SHP77 (cell line): ENCODE measurements at places on chromosomes 5 and 9.
A peak's percentile ranks its signal among the peaks of the same experiment; 100 is the strongest.

- DNase-seq, result no peak
Measured at GRCh38 chr9:37374892-37375291, 47.6 kb upstream of the GRHPR start.

- DNase-seq, result no peak
Measured at GRCh38 chr5:68455216-68455615, 239.7 kb downstream of the PIK3R1 start.

DNA sequence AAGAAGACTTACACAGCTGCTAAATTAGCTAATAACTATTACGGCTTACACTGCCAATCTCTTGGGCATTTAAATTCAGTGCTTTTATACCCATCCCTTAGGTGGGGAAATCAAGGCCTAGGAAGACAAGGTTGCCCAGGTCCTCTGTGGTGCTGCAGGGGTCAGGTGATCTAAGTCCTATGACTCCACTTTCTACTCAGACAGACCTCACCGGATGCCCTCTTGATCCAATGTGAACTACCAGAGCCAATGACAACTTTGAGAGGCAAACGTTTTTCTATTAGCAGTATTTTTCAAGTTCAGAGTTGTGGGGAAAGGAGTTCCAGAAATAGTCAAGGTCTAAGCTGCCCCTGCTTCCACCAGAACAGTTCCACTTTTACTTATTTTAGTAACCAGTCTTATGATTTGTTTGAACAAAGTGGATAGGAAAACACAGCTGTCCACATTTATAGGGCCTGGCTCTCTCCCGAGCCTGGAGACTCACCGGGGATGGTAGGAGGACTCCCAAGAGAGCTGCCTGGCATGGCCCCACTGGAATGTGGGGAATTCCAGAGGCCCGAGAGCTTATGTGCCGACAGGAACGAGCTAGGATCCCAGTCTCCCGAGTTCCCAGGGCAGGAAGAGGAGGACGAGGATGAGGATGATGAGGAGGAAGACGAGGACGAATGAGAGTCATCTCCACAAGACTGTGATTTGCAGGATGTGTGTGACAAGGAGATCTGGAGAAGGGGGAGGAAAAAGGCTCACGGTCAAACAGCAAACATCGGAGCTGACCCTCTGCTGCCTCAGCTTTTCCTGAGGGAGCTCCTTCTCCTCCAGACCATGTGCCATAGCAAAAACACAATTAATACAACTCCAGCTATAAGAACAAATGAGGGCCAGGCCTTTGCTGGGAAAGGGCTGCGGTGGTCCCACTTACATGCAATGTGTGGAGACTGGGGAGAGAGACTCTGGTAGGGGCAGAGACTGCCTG lies 16.7 kb downstream of the FAM193B start:
- no peak for DNase-seq

- no peak for DNase-seq
Measured at GRCh38 chr9:111668026-111668573, 6.7 kb downstream of the GNG10 start.

DNA sequence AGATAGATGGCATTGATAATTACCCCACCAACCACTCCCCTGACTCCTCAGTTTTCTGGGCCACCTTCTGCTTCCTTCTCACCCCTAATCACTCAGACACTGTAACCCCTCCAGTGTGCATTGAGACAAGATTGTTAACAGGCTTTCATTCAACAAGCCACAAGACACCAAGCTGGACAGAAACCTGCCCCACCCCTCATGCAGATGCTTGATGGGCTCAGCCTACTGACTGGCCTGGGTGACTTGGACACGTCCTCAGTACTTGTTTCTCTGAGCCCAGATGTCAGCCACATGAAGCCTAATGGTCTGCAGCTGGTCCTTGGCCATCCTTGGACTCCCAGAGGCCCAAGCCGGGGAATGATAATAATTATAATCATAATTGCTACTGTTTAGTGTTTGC lies 71.4 kb upstream of the SMIM23 start:
- no peak for DNase-seq

DNA sequence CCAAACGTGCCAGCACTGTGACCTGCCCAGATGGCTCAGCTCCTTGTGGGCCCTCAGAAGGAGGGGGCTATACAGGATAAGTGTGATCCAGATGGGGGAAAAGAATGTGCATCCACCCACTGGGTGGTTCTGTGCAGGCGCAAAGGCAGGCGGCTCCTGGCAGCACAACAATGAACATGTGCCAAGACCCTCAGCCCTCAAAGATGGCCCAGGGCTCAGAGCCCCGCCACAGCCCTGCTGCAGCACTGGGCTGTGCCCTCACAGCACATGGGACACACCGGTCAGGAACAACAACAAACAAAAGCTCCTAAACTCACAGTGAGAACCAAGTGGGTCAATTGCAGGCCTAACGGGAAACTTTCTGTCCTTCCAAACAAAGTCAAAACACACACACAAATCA lies 4.7 kb downstream of the SEMA4D start:
- DNase-seq, result no peak

DNA sequence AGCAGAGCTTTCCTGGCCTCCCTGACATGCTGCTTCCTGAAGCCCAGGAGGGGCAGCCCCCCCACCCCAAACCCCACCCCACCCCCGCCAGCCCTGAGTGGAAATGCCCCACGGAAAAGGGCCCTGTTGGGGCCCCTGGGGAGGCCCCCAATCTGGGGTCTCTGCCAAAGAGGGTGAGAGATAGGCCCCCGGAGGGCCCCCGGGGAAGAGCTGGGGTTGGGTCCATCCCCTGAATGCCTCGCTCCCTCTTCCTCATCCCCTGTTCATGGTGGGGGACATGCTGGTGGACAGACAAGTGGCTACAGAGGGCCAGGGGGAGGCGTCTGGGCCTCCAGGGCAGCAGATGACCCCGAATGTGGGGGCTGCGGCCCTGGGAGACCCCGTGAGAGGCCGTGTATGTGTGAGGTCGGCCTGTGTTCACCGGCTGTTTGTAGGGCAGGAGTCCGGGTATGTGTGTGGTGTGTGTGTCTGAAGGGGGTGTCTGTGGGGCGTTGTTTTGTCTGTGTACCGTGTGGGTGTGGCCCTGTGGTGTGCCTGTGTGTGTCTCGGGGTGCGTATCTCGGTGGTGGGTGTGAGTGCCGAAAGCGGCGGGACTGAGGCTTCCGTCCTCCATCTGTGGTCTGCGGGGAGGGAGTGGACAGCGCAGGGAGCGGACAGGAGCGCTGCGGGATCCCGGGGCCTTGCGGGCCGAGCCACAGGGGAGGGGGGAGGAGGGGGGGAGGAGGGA lies 11.3 kb downstream of the C9orf50 start:
- DNase-seq, result no peak

DNA sequence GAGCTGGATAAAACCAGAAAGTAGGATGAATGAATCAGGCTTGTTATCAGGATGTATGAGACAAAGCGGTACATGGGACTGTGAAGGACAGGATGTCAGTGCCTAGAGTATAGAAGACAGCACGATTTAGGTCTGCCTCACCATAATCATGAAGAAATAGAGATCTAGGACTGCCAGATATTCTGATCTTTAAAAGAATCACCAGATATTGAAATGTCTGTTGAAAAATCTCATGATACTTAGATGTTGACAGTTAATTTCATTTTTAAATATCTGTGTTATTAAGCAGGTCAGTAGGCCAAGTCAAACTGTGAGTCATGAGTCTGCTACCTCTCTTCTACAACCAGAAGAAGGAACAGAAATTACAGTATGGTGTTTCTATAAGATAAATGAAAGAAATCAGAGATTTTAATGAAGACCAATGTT lies 65.0 kb downstream of the ST8SIA4 start:
- no peak for DNase-seq

DNA sequence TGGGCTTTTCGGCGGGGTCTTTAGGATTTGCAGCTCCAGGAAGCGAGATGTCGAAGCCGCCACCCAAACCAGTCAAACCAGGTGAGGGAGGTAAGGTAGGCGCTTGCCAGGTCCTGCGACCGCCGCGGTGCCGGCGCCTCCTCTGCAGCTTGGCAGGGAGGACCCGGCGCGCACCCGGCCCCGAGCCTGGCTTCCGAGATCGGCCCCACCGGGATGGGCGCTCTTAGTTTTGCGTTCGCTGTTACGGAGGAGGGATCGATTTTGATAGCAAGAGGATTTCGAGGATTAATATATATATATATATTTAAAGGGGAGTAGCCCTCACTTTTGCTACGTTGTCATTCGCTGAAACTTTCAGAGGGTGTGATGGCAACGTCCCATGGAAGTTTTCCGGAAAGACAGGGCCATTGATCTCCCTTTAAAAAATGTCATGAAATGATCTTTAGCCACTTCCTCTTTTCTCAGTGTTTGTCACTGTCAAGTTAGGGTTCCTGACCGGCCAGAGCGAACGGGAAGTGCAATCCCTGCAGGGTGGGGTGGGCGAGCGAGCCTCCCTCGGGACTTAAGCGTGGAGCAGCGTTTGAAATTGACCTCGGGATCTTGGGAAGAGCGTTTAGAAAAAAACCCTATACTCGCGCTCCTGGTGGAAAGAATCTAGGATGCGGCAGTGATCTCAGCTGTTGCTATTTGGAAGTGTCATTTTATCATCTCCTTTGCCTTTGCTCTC lies 495 bp downstream of the OSTF1 start:
- DNase-seq, result peak; percentile 26

- DNase-seq, result peak; percentile 84
Measured at GRCh38 chr5:77630114-77630680, 8.3 kb downstream of the OTP start.

DNA sequence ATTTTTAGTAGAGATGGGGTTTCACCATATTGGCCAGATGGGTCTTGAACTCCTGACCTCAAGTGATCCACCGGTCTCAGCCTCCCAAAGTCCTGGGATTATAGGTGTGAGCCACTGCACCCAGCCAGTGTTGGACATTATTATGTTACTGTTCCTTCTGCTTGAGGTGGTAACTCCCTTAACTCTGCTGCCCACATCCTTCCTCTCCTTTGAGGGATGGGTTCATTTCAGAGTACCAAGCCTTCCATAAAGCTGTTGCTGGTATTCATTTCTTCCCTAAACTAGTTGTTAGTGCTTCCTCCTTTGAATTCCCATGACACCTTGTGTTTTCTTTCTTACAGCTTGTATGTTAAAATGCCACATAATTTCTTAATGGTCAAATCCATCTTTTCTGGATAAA lies 54.0 kb downstream of the CTNNA1 start:
- DNase-seq, result no peak

DNA sequence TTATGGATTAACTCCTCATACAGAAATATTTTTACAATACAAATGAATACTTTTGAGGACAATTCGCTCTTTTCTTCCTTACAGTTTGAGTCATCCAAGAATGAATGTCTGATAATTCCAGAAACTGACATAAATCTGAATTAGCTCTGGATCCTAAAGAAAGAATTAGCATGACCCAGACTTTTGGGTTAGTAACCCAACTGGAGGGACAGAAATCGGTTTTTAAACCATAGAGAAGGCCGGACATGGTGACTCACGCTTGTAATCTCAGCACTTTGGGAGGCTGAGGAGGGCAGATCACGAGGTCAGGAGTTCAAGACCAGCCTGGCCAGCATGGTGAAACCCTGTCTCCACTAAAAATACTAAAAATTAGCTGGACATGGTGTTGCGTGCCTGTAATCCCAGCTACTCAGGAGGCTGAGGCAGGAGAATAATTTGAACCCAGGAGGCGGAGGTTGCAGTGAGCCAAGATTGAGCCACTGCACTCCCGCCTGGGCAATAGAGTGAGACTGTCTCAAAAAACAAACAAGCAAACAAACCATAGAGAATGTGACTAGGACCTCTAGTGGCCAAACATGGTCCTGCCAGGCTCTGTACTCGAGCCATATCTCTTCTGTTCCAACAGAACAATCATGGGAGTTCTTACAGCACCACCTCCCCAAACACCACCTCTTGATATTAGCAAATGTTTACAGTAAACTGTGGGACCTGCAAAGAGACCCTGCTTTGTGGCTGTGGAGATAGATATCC lies 44.8 kb downstream of the LURAP1L start:
- no peak for DNase-seq

- DNase-seq, result no peak
Measured at GRCh38 chr9:32989660-32990059, 11.8 kb downstream of the APTX start.

DNA sequence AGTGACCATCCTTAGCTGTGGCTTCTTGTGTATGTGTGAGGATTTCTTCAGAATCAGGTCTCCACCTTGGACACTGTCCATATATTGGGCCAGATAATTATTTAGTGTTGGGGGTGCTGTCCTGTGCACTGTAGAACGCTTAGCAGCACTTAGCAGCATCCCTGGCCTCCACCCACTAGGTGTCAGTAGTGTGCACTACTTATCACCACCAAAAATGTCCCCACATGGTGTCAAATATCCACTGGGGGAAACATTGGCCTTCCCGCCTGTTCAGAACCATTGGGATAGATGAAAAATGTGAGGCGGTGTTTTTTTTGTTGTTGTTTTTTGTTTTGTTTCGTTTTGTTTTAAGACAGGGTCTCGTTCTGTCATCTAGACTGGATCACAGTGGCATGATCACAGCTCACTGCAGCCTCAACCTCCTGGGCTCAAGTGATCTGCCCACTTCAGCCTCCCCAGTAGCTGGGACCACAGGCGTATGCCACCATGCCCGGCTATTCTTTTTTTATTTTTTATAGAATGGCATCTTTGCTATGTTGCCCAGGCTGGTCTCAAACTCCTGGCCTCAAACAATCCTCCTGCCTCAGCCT lies 67.7 kb downstream of the TENT4A start:
- DNase-seq, result peak; percentile 44

- DNase-seq, result peak; percentile 8
Measured at GRCh38 chr9:4604678-4605095, 57.4 kb upstream of the PLPP6 start.

DNA sequence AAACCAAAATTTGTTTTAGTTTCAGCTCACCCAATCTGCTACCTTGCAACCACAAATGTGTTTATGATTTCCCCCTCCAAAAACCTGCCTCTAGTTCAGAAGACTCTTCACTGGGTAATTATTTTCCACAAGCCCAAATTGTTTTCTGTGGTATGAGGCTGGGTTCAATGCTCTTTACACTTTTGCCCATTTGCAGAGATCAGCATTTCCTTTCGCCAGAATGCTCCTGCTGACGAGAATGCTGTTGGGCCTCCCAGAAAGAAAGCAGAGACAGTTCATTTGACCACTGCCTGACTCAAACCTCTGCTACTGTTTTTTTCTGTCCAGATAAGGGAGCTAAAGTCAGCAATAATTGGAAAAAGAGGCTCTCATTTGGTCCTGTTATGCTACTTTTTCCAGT lies 427.3 kb downstream of the PDE4D start:
- no peak for DNase-seq

DNA sequence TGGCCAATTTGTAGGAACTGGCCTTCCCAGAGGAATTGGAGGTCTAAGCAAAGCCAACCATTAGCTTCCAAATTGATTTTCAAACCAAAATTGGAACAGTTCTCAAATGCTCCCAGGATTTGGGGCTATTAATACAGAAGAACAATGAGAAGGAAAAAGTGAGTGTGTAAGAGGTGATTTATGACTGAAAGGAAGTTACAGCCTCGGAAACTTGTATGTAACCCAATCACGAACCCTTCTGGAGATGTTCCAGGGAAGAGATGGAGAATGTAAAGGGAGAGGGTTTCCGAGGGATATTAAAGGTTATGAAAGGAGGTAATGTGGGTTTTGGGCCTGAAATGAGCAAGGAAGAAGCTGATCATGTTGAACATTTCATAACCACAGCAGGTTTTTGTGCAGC lies 93.2 kb upstream of the CXCL14 start:
- DNase-seq, result no peak
